ENCODE measurements at places on chromosomes 7 and 10.
A peak's percentile ranks its signal among the peaks of the same experiment; 100 is the strongest.

DNA sequence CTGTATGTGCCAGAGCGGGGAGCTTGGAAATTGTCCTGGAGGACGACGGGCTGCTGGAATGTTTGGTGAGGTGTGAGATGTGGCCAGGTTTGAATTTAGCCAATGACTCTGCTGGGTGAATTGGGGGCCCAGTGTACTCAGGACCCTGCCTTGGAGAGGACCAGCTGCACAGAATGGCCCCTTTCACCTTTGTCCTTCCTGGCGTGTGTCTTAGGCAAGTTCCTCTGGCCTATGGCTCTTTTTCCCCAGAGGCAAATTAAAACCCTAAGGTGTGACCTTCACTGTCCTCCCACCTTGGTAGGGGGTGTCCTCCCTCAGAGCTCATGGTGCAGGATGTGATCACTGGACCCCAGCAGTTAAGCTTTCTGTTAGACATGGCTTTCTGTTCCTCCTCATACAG is 47.8 kb downstream of the CXCL12 start:
- DNase-seq = no peak

- DNase-seq = no peak
Observed at GRCh38 chr10:126924180-126924914, 19.1 kb downstream of the DOCK1 start.

GRCh38 chr7:108340856-108341411 is 115.3 kb downstream of the NRCAM start:
- DNase-seq = no peak

GRCh38 chr10:70664702-70665195 is 7.6 kb upstream of the ADAMTS14 start:
- DNase-seq = no peak

DNA sequence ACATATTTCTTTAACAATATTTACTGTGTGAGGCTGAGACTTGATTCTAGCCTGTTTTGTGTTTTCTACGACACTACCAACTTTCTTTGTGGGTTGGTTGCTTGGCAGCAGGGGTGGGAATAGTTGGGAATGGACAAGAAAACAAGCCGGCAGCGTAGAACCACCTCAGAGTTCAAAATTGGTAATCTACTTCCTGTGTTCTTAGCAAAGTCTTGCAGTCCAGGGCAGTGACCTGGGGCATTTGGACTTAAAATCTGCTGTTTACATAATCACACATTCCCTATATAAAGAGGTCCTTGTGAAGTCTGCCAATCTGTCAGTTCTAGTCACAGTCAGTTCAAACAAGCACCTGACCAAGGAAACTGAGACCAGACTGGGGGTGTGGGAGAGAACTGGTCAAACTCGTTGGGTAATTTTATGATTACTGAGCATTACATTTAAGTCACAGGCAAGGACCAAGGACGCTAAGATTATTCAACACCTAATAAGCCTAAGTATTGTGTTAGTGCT is 167.9 kb downstream of the CPEB3 start:
- no peak for DNase-seq

DNA sequence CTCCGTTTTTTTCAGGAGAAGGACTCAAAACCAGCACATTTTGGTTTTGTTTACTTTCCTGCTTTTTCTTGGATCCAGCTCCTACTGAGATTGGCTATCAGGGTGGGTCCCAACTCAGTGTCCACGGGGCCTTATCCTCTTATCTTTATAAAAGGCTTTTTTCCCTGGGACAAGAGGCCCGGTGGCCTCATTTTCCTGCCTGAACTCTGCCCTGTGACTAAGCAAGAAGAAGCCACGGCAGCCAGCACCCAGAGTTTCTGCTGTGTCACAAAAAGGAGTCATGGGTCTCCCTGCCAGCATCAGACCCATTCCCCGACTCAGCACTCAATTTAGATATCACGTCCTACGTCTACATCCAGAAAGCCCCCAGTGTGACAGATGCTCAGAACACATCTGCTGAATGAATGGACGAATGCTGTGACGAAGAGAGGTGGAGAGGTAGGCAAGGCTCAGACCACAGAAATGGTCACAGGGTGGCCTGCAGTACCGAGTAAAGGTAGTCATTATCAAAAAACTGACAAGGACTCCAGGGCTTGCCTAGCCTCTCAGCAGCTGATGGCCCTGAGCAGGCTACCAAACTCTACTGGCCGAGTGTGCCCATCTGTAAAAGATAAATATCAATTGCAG is 16.7 kb downstream of the DLG5 start:
- no peak for DNase-seq

- DNase-seq = no peak
Observed at GRCh38 chr7:55070271-55070743, 51.5 kb downstream of the EGFR start.

- no peak for DNase-seq
Observed at GRCh38 chr7:11648101-11648500, 183.9 kb downstream of the THSD7A start.

GRCh38 chr7:132771301-132771730 is 195.0 kb upstream of the PLXNA4 start:
- DNase-seq = peak; percentile 6

GRCh38 chr10:129808092-129808983 is 155.7 kb downstream of the EBF3 start:
- no peak for DNase-seq

DNA sequence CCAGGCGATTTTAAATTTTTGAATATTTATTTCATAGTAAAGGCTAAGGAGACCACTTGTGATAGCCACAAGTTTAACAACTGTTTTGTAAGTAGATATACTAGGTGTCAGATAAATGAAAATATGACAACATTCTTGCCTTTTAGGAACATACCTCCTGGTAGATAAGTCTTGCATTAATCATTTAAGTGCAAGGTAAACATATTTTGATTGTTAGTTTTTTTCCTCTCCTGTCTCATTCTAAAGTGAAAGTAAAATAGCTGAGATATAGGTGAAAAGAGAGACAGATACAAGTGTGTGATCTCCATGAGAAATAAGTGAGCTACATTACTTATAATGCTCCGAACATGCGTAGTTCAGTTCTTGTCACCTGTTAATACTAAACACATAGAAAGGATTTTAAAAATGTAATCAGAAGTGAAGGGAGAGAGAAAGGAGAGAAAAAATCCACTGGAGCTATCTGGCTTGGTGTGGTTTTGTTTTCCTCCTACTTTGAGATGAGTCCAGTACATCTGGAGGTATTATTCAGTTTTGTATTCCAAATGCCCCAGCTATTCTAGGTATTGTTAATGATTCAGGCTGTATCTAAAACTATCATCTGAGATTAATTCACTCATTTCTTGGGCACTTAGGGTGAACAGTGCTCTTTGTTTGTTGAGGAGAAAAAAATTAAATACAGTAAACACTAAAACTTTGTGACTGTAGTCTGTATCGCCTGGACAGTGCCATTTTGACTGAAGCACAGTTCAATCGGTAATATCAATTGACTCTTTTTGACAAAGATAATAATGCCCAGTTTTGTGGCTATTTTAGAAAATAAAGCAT is 21.2 kb downstream of the GLCCI1 start:
- DNase-seq = no peak

GRCh38 chr7:87926581-87927461 is 7.2 kb upstream of the ADAM22 start:
- no peak for DNase-seq

- no peak for DNase-seq
Observed at GRCh38 chr7:103063895-103064294, 10.7 kb downstream of the FBXL13 start.

DNA sequence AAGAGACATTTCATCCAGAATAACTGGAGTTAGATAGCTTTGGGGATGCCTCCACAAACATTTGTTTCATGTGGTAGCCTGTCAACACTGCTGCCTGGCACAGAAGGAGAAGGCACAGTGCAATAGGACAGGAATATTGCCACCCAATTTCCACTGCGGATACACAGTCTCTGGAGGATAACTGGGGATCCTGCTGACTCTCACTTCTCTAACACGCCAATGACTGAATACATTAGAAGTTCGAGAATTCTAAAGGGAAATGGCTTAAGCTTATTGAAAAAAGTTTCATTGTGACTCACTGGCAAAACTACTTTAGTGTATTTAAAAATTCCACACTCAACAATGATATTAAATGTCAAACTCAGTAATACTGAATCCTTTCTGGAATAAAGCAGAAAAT is 12.9 kb downstream of the ARL3 start:
- no peak for DNase-seq
